ENCODE measurements at places on chromosomes 7 and 10.
A peak's percentile ranks its signal among the peaks of the same experiment; 100 is the strongest.

- DNase-seq: no peak
Measured at GRCh38 chr7:14761510-14762296, 140.8 kb downstream of the DGKB start.

GRCh38 chr7:18939771-18940592 is 177.5 kb downstream of the TWIST1 start:
- DNase-seq: no peak

DNA sequence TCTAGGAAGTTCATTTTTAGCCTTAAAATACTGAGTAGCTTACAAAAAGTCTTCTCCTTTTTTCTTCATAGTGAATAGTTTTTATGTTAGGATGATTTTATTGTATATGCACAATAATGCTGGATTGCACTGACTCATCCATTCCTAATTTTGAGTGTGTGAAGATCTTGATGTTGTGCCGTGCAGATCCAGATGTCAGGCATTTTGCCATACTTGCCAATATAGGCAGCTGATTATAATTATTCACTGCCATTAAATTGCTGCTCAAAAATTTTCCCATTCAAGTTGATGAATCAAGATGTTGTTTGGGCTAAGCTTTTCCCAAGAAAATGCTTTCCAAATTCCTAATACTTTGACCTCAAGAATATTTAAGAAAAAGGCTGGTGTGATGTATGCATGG is 218.3 kb downstream of the AHR start:
- DNase-seq: no peak

GRCh38 chr7:2475678-2476015 is 551 bp downstream of the GRIFIN start:
- no peak for DNase-seq

DNA sequence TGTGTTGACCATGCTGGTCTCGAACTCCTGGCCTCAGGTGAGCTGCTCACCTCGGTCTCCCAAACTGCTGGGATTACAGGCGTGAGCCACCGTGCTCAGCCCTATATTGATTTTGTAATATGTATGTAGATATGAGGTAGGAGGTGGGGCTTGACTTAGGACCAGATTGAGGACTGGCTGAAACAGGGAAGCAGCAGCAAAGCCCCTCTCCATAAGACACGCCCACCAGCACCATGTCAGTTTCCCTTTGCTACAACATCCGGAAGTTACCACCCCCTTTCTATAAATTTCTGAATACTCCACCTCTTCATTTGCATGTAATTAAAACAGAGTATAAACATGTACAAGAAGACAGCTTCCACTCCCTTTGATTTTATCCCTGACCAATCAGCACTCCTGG is 47.9 kb upstream of the MYL10 start:
- no peak for DNase-seq

GRCh38 chr10:128863823-128864405 is 603.1 kb upstream of the MGMT start:
- DNase-seq: no peak

- no peak for DNase-seq
Measured at GRCh38 chr10:117927332-117927731, 119.4 kb downstream of the RAB11FIP2 start.

DNA sequence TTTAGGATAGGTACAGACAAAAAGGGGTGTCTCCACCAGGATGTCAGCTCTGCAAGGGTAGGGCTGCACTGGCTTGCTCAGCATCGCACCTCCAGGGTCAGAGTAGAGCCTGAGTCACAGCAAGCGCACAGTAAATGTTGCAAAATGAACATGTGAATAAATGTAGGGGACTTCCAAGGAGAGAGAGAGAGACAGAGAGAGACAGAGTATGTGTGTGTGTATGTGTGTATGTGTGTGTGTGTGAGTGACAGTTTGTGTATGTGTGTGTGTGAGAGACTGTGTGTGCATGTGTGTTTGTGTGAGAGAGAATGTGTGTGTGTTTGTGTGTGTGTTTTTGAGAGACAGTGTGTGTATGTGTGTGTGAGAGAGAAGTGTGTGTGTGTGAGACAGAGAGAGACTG is 163.3 kb downstream of the RPS24 start:
- no peak for DNase-seq

- no peak for DNase-seq
Measured at GRCh38 chr10:85864868-85865526, 501.6 kb downstream of the GRID1 start.

GRCh38 chr10:97593421-97593820 is 3.9 kb downstream of the C10orf62 start:
- no peak for DNase-seq

- DNase-seq: no peak
Measured at GRCh38 chr10:118033905-118034304, 12.8 kb downstream of the RAB11FIP2 start.

- no peak for DNase-seq
Measured at GRCh38 chr7:16822029-16822428, 17.2 kb upstream of the AGR2 start.

DNA sequence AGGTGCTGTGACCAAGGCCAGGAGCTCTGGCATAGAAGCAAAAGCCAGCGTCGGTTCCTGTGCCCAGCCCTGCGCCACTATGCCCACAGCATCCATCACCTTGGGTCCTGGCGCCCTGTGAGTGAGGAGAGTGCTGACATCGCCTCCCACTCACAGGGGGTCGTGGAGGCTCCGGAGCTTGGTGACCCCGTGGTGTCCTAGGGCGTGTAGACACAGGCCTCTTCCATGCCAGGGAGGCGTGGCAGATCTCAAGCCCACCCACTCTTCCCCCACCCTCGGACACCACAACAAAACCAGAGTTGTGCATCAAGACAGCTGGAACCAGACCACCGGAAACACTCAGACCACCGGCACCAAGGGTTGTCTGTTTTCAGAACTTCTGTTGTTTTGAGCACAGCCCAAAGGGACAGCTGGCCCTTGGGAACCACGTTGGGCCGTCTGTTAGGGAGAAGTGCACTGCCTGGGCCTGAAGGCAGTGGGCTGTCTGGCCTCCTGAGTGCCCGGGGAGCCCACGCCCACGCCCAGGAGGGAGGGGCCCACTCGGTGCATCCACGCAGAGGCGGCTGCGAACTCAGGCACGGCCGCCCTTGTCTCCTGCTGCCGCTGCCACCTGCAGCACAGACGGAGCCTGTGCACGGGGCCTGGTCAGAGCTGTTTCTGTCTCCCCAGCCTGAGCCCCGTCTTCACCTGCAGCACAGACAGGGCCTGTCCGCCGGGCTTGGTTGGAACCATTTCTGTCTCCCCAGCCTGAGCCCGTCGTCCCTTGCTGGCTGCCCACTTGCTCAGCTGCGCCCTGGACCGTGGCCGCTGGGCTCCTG is 106.3 kb downstream of the INPP5A start:
- no peak for DNase-seq

DNA sequence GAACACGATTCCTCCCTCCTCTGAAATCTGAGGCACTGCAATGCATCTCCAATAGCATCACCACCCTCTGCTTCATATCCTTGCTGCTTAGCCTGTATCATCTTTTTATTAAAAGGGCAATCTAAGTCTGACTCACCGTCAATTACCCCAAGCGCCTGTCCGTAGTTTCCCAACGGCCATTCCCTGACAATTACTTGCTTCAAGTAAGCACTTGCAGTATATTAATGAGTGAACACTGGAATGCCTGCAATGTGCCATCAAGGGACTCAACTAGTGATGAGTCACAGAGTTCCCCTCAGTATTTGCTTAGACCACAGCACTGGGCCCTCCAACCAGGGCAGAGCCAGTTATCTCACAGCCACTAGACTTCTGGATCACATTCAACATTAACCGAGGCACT is 19.5 kb upstream of the PPP1R3C start:
- no peak for DNase-seq

DNA sequence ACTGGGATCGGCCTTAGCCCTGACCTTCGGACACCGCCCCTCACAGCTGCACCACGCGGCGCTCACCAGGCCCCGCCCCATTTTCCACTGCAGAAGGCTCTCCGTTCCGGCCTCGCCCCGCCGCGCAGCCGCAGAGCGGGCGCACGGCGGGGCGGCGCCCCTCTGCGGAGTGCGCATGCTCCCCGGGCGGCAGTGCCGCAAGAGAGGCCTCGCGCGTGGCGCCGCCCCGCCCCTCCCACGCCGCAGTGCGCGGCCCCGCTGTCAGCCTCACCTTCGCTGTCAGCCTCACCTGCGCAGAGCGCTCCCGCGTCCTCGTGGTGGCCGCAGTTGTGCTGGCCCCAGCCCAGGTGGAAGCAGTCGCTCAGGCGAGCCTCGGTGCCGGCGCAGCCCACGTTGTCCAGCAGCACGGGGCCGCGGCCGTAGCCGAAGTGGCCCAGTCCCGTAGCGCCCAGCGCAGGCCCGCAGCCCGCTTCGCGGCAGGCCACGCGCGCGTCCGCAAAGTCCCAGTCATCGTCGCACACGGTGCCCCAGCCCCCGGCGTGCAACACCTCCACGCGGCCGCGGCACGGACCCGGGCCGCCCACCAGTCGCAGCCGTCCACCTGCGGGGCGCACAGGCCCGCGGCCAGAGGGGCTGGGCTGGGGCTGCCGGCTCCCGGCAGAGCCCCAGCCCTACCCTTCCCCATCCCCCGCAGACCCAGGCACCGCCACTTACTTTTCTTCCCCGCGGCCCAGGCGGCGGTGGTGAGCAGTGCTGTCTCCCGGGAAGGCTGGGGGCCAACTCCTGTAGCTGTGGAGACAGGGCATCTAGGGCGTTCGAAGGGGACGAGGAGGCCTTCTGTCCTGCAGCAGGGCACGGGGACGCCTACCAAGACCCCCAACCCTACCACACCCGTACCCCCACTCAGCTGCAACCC is 16.1 kb downstream of the SSC4D start:
- peak; percentile 84 for DNase-seq

- no peak for DNase-seq
Measured at GRCh38 chr7:152587366-152587765, 88.6 kb downstream of the XRCC2 start.

DNA sequence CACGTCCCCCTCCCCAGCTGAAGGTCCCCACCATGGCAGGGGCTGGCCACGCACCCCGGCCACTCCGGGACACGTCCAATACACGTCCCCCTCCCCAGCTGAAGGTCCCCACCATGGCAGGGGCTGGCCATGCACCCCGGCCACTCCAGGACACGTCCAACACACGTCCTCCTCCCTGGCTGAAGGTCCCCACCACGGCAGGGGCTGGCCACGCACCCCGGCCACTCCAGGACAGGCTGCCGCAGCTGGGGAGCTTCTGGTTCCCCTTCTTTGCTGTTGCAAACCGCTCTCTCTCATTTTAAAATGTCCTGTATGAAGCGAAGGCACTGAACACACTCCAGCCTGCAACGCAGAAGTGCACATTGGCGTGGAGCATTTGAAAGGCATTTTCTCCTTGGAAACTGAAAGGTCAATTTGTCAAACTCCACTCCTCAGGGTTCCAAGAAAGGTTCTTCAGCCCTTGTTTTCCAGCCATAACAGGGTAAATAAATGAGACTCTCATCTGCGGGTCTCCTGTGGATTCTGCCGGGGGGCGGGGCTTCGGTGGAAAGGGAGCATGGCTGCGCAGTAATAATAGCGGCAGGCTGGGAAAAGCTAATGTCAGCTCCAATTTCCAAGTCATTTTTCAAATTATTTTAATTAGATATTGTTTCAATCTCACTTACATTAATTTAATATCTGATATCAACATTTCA is 580.3 kb downstream of the DNAJB6 start:
- DNase-seq: no peak

DNA sequence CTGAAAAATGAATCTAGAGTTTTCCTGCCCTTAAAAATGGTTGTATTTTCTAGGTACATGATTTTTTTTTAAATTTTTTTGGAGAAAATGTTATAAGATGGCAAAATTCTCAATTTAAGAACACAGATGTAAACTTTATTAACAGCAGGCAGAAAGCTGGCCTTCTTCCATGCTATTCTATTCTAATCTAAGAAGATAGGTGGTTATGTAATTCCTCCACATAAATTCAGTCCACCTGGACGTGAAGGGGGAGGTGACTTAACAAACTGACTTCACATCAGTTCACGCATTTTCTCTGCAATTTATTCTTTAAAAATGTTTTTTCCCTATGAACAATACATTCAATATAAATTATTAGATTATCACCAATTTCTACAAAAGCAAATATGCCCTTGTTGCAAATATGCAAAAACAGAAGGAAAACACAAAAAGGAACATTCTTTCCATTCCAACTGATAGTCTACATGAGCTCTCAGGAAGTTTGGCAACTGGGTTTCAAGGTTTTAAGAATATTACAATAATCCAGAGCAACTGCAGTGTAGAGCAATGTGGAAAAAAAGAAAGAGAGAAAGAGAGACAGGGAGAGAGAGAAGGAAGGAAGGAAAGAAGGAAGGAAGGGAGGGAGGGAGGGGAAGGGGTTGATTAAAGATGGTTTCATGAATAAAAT is 76.8 kb downstream of the HIBADH start:
- DNase-seq: no peak

DNA sequence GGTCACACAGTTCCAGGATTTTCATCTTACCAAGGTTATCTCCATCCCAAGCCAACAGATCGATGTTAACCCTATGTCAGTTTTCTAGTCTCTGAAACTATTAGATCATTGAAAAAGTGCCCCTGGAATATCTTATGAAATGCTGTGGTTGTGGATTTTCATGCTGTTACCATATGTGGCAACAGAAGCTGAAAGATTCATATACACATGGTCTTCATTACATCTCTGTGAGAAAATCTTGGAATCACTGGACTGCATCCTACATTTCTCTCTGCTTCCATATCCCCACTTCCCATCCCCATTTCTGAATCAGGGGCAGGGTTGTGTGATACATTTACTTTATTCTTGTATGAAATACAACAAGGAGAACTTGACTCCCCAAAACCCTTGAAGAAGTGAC is 146.1 kb downstream of the SLC16A9 start:
- DNase-seq: no peak

DNA sequence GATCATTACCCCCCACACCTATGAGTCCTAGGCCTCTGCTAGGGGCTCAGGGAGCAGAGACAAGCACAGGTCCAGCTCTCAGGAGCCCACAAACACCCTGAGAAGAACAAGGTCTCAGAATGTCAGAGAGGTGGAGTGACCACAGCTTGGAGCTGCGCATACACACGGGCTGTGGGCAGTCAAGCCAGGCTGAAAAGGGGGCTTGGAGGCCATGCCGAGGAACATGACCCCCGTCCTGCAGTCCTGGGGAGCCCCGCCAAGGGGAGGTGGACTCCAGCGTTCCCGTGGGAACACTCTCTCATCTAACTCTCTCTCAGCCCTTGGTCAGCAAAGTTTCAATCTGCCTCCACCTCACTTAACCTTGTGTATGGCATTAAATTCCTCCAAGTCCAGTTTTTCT is 7.8 kb upstream of the MMP21 start:
- no peak for DNase-seq
